ENCODE measurements at places on chromosomes 12 and 14.
A peak's percentile ranks its signal among the peaks of the same experiment; 100 is the strongest.

DNA sequence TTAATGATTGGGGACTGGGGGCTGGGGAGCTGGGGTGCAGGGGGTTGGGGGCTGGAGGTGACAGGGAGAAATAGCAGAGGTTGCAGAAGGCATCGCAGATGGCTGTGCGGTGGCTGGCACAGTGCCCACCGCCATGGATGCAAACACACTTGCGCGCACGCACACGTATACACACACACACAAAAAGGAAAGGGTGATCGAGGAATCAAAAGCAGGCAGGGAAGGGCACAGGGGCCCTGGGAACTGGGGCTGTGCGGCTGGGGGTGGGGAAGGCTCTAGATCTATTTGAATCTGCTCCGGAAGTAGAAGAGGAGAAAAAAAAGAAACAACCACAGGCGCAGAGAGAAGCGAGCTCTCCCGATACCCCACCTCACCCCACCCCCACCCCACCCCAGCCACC, 39.4 kb downstream of the ZFHX2 start:
- no peak for DNase-seq

- no peak for DNase-seq
Observed at GRCh38 chr12:116525418-116526001, 33.7 kb upstream of the MAP1LC3B2 start.

DNA sequence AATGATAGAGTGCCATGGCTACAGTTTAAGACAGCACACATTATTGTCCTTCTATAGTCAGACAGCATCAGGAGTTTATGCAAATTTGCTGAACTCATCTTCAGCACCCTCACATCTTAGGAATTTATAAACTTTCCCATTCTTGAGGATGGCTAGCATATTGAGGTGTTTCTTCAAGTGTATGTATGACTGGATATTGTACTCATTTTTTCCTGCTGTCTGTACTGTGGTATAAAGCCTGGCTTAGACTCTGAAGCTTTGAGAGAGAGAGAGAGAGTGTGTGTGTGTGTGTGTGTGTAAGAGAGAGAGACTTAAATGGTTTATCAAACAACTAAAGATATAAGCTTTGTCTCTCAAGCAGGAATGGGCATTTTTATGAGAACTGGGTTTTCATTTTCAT, 161.6 kb downstream of the PIK3C2G start:
- no peak for DNase-seq

DNA sequence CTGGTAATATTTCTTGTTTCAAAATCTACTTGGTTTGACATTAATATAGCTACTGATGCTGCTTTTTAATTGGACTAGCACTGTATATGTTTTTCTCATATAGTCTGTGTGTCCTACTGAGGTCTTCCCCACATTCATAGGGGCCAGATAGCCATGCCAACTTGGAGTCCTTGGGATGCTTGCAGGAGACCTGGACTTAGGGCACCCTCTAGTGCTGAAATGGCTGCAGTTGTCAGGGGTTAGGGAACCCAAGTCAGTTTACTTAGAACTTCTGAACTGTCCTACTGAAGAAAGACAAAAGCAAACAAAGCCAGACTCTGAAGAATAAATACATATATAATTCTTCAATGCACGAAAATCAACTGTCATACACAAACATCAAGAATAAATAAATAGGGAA, 279.9 kb upstream of the SYT1 start:
- DNase-seq: no peak

DNA sequence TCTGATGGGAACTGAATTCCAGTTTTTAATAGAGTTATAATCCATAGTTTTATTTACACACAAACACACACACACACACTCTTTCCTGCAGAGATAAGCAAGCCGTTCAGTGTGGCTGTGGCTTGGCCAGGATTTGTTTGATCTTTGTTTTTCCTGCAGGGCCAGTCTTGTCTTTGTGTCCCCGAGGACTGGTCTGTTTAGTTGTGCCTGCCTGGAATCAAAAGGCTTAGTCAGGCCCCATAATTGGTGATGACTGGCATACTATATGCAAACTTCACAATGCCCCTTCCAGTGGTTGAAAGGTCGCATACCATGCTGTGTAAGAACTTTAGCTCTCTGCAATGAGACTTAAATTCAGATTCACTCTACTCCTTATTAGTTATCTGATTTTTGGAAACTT, 26.0 kb downstream of the WBP11 start:
- DNase-seq: no peak

GRCh38 chr12:124379938-124380754, 85.3 kb downstream of the RFLNA start:
- DNase-seq: no peak

GRCh38 chr12:9702255-9702654, 30.6 kb downstream of the CLECL1 start:
- DNase-seq: peak; percentile 72

GRCh38 chr12:39619316-39619659, 315 bp downstream of the ABCD2 start:
- DNase-seq: no peak

- DNase-seq: no peak
Observed at GRCh38 chr12:78338054-78338785, 507.5 kb downstream of the NAV3 start.

GRCh38 chr12:54579696-54580333, 8.6 kb downstream of the PPP1R1A start:
- peak; percentile 70 for DNase-seq

DNA sequence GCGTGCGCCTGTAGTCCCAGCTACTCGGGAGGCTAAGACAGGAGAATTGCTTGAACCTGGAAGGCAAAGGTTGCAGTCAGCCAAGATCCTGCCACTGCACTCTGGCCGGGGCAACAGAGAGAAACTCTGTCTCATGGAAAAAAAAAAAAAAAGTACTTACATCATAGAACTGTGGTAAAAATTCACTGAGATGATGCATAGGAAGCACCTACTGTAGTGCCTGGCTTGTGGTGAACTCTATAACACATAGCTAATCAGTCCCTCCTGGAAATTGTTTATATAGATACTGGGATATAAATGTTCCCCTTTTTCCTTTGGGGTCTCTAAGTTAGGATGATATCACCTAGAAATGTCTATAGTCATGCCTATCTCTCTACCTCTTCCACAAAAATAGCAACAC, 89.7 kb upstream of the CPM start:
- no peak for DNase-seq

DNA sequence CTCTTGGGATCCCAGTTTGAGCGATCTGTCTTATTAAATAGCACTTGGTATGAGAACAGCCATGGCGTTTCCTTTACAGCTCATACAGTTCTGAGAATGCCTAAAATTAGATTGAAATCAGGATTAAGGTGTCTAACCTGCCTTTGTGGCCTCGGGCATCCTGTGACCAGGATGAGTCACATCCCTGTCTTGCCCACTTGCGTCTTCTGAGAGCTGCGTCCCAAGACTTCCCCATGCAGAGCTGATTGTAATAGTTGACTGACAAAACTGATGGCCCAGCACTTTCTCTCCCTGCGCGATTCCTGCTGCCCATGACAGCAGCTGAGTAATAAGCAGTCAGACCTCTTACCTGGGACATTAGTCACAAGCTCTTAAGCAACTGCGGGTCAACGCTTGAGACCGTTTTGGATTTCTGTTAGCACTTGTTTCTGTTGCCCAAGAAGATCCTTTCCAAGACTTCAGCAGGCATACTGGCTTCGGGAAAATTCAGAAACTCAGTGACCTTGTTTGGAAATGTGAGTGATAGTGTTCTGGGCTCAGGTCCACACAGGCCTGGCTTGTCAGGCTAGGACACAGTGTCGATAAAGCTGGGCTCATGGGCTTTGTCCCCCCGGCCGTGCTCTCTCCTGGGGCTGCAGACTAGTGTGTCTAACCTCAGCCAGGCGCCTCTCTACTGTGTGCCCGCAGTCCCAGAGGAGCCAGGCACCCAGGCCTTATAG, 169.9 kb upstream of the HIF1A start:
- DNase-seq: peak; percentile 78

DNA sequence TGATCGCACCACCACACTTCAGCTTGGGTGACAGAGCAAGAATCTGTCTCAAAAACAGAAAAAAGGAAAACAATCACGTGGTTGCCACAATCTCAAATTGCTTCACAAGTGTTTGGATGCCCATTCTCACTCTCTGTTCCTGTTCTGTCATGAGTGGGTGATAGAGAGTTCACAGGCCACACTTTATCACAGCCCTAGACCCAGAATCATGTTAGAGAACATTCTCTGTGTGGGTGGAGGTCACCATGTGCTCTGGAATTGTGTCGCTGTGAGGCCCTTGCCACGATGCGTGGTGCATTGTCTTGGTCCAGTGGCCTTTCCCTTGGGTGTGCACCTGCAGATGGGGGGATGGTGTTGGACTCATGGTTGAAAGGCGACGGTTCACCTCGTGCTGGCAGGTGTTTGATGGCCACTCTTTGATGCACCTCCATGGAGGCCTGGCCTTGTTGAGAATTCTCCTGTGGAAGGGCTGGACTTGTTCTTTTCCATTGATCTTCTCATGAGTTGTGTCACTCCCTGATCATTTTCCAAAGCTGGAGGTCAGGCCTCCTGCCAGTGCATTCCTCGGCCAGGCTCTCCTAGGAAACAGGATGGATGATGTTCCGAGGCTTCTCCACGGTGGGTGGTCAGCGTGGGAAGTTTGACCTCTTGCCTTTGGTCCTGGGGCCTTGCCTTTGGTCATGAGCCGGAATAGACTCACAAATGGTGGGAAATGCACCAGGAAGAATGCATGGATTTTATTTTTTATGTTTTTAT, 91.9 kb downstream of the SLC24A4 start:
- DNase-seq: no peak

DNA sequence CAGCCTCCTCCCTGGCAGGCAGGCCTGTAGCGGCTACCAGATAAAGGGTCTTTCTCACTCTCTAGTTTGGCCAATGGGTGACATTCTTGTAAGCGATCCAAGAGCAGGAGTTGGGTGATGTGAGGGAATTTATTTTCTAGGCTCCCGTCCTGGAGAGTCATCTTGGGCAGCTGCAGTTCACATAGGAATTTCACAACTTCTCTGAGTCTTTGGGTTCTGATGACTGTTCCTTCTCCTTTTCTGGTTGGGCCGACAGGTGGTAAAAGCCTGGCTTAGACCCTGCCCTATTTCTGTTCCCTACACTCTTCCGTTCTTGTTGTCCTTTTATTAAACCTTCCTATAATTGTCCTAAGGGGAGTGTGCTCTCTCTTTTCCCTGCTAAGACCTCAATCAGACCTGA, 42.6 kb upstream of the POC1B start:
- no peak for DNase-seq

GRCh38 chr14:24310646-24311604, at the start of gene LTB4R:
Gene LTB4R, plus strand, starts transcription at chr14:24311502. Its CDS starts 4,150 bp downstream, at chr14:24315652.
- peak; percentile 72 for DNase-seq

GRCh38 chr12:44531320-44531971, 344.7 kb downstream of the NELL2 start:
- no peak for DNase-seq

DNA sequence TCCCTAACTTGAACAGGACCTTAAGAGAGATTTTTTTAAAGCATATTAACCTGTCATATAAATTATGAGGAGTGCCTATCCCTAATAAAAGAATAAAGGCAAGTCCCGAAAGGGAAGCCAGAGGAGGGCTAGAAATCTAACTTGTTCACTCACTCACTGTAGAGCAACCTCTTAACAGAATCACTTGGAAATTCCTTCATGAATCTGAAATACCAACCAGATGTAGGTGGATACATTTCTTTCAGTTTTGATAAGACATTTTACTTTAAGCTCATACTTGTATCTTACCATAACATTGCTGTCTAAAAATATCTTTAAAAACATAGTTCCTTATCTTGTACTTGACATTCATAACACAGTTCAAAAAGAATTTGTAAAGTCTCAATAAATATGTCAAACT, 25.7 kb downstream of the NTN4 start:
- no peak for DNase-seq

DNA sequence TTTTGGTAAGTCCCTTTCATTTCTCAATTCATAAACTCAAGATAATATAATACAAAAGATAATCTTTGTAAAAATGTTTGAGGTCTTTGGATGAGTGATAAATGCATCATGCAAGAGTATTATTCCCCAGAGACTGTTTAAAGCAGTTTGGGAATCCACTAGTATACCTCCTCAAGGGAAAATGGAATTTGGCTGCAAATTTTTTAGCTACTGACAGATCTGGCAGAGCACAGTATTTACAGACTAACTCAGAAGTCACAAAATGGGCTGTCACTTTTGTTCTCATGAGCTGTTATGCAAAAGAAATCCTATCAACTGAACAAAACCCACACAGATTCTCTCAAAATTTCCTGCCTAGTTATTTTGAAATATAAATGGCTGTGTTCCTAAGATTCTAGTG, 9.9 kb downstream of the SPIC start:
- no peak for DNase-seq

GRCh38 chr14:102906616-102907302, 15.7 kb upstream of the AMN start:
- no peak for DNase-seq

DNA sequence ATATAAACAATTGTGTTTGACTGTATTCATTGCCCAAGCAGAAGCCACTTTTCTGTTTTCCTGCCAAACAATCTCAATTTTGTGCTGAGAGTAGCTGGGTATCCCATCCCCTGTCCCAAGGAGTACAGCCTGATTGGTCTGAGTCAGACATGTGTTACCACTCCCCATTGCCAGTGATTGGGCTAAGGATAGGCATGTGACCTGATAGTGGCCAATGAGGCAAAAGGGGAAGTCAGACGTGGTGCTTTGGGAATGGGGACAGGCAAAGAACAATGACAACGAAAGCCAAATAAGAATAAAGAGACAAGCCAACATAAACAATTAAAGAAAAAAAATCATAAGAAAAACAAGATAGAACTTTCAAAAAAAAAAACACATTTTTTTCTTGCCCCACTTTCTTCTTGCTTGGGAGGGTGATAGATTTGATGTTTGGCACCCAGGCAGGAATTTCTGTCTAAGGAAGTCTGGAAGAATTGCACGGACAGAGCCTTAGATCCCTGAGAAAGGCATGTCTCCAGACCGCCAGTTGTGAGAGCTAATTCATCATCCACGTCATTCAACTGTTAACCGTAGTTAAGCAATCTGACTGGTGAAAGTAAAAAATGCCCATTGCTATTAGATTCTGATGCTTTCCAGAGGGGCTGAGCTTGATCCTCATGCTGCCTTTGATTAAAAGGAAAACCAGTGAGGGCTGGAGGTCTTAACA, 626.6 kb upstream of the TMEM132C start:
- DNase-seq: no peak

- DNase-seq: no peak
Observed at GRCh38 chr12:66753810-66754209, 74.9 kb upstream of the GRIP1 start.

DNA sequence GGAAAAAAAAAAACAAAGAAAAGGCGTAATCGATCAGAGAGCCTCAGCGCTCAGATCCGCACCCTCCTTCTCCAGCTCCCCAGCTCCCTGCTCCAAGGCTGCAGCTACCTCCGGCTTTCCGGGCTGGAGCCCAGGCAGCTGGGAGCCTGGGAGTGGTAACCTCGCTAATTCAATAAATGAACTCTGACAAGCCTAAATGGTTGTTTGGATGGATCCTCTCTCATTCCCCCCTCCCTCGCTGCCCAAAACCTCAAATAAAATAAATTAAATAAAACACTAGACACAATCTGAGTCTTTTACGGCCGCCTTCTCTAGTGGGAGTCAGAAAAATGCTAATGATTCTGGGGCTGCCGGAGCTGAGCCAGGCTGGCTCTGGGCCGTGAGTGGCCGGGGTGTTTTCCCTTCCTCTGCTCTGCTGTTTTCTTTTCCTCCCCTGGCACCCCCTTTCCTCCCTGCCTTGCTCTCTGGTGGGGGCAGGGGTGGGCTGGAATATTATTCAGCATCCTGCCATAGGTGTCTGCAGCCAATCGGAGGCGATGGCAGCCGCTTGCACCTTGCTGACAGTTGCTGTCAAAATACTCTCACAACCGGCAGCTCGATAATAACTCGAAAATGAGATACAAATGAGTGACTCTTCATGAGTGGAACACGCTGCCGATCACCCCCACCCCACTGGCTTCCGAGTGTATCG, 76.1 kb downstream of the RBM19 start:
- DNase-seq: no peak
